Vagina (tissue), 2 donors: ENCODE measurements at places on chromosomes 16 and 17.

- no peak for DNase-seq
Measured at GRCh38 chr17:61017317-61018006, 339.8 kb downstream of the BCAS3 start.

DNA sequence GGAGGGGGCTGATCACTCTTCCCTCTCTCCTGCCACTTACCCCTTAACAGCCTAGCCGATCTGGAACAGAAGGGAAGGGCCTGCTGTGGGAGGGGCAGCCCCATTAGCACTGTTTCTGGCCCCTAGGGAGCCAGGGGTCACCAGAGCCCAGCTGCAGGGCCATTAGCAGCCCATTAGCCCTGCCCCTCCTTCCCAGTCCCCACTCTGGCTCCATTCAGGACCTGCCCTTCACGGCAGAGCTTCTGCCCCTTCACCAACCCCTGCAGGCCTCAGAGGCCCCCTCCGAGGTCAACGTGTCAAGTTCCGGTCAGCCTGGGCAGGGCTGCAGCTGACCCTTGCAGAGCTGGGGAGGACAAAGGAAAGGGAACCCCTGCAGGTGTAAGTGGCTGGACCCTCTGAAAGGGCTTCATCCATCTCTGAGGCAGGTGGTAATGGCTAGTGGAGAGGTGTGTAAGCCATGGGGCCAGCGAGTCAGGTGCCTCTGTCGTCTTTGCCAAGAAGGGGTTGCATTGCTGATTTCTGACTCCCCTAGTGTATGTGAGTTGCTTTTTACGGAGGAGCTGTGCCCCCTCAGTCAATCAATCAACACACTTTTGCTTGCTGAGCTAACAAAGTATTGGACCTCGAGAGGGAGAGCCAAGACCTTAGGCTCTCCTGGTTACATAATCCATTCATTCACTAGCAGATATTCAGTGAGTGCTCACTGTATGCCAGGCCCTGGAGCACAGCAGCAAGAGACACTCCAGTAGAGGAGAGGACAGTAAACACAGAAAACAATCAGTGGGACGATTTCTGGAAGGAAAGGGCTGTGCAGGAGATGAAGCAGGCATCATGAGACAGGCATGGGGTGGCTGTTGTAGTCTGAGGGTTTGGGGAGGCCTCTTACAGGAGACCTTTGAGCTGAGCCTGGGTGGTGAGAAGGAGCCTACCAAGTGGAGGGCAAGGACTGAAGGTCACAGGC lies 18.2 kb upstream of the KCNJ12 start:
- no peak for DNase-seq

- DNase-seq: no peak
Measured at GRCh38 chr17:79255456-79255855, 180.8 kb downstream of the ENGASE start.

DNA sequence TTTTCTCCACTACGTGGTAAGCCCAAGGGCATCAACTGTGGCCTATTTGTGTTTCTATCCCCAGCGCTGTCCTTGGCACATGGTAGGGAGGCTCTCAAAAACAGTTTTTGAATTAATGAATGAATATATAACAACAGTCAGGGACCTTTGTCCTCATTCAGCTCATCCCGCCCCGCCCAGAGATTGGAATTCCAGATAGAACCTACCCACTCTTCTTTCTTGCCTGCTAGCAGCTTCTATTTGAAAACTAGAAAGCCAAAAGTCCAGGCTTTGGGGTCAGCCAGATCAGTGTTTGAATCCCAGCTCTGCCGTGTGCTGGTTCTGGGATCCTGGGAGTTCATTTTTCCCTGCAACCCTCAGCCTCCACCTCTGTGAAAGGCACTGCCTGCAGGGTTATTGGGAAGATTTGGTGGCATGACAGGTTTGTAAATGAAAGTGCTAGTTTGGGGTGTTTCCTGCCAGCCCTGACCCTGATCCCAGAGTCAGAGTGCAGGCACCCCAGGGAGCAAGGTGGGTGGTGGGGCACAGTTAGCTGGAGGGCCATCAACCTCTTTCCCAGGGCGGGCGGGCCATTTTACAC lies 4.5 kb downstream of the NHERF1 start:
- DNase-seq: no peak

GRCh38 chr16:2492292-2492691 lies 17.4 kb downstream of the TBC1D24 start:
- DNase-seq: no peak

GRCh38 chr17:74744714-74745547 lies 3.5 kb upstream of the NHERF1 start:
- no peak for DNase-seq

- DNase-seq: no peak
Measured at GRCh38 chr16:89408315-89408714, 82.0 kb downstream of the ANKRD11 start.

DNA sequence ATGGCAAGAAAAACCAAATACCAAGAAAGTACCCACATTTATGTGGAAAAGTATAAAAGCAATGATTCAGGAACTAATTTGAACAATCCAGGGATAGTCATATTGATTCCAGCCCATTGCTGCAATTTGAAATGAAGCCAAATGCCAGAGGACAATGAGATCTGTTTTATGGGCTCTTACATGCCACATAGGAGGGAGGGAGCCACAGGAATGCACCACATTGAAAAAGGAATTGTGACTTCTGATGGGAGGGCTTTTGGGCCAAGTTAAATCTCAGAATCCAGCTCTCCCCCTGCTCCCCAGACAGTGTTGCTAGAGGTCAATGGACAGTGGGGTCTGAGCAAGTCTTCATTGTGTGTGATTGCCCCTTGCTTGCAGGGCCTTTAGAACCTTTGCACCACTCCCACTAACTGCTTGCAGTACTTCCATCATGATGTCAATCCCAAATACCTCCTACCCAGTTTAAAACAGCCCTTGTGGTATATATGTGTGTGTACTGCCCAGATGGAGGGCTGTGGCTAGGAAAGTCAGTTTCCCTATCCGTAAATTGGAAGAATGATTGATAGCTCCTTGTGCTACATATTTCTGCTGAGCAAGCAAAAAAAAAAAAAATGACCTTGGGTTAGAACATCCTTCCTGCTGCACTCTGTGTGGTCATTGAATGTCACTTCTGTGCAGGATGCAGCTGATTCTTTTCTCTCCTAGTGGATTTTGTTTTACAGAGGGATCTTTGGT lies 406.8 kb downstream of the UTP18 start:
- DNase-seq: no peak

DNA sequence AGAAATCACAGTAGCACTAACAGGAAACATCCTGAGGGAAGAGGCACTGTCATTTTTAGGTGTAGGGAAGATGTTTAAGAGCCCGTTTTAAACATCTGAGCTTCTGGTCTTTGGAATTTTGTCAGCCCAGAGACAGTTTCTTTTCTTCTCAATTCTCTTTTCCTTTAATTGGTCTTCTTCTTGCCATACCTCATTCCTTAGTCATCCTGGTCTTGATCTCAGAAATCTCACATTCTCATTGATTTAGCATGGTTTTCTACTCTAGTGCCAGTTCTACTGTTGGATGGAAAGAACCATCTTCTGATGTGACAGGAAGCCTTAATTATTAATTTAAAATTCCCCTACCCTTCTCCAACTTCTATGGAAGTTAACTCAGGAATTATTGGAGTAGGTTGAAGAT lies 25.4 kb downstream of the BMERB1 start:
- no peak for DNase-seq

DNA sequence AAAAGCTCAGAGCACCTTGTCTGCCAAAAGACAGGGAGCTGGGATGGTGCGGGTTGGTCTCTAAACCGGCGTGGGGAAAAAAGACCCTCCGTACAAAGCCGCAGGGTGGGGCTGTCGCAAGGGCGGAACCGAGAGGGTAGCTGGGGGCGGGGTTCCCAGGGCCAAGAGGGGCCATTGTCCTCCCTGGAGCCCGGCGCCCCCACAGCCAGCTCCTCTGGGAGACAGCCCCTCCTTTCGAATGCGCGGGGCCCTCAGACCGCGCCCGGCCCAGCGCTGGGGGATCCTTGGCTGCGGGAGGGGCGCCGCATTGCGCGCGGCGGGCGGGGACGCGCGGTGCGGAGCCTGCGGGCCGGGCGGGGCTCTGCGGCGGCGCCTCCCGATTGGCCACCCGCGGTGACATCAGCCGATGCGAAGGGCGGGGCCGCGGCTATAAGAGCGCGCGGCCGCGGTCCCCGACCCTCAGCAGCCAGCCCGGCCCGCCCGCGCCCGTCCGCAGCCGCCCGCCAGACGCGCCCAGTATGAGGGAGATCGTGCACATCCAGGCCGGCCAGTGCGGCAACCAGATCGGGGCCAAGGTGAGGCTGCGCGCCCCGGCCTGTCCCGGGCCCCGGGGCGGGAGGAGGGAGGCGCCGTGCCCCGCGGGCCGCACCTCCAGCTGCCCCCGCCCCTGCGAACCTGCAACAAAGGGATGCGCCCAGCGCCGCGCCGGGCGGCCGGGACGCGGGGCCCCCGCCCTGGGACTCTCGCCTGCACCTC lies at the start of gene TUBB3:
TSS of gene TUBB3 (plus strand) at position 459 of the 756 bp plus-strand sequence. CDS start at position 519, 60 bp downstream.
- DNase-seq: no peak

DNA sequence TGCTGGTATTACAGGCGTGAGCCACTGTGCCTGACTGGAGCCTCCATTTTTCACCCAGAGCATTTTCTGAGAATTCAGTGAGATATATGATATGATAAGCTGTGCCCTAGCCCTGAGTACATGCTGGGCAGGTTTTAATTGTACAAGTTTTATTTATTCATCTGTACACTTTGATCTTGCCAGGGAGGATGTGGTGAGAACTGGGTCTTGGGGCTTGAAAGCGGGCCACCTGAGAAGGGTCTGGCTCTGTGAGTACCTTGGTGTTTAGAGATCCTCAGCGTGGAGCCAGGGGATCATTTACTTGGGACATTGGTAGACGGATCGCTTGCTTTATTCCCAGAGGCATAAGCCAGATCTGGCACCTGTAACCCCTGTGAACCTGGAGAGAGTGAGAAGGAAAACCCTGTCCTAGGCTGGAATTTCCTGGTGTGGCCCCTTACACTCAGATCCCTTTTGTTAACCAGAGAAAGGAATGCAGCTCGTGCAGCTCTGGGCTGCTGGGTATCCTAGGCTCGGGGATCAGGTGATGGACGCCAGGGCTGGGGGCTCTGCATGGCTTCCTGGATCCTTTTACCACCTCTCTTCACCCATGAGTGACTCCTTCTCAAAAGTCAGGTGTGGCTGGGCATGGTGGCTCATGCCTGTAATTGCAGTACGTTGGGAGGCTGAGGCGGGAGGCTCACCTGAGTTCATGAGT lies 91.9 kb downstream of the ABCC1 start:
- DNase-seq: no peak

- DNase-seq: no peak
Measured at GRCh38 chr17:3722716-3723115, 987 bp upstream of the HASPIN start.

- no peak for DNase-seq
Measured at GRCh38 chr17:45438931-45439610, 6.4 kb upstream of the ARHGAP27 start.

- DNase-seq: peak; percentile 29
Measured at GRCh38 chr16:49382916-49383315, 9.3 kb downstream of the C16orf78 start.

- DNase-seq: no peak
Measured at GRCh38 chr17:48054238-48055185, 6.4 kb downstream of the NFE2L1 start.

DNA sequence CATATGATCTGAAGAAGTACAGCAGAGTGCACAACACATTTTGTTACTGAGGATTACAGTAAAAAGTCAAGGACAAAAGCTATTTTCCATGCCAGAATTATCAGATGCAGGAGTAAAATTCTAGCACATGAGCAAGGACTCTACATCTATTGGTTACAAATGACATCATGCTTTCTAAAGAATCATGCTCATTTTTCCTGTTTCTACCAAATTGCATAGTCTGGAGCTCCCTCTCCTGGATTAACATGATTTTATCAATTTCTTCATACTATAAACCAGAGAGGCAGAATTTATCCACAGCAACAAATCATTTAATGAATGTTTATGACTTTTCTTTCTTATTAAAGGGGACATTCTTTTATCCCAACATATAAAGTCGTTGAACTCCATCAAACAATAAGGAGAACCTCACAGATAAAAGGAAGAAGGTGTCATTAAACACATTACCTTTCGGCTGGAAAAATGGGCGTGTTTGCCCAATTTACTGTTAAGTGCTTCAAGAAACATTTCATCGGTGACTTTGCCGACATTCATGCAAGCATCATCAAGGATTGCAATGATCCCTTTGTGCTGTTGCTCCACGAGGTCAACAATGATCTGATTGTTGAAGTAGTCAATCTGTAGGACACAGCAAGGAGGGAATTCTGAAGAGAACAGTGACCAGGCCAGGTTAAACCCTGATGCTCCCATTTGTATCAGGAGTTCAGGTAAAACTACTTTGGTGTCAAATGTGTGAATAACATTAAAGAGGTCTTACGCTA lies 121.7 kb downstream of the MYO1D start:
- no peak for DNase-seq

- DNase-seq: no peak
Measured at GRCh38 chr17:50533720-50534148, 1.2 kb downstream of the EPN3 start.

DNA sequence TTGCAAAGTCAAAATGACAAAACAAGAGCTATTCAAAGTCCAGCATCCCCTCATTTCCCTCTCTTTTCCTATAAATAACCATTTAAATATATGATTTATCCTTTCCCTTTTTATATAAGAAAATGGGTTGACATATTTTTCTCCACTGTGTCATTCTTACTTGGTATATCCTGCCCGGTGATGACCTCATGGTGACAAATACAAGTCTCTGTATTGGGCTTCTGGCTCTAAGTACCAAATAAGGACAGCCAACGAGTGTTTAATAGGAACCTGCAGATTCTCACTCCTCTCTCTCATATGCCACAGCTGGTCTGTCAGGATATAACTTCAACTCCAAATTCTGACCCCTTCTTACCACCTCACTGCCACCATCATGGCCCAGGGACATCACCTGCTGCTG lies 25.5 kb upstream of the CBLN1 start:
- no peak for DNase-seq

GRCh38 chr17:72699545-72699944 lies 392.9 kb downstream of the SLC39A11 start:
- DNase-seq: no peak

DNA sequence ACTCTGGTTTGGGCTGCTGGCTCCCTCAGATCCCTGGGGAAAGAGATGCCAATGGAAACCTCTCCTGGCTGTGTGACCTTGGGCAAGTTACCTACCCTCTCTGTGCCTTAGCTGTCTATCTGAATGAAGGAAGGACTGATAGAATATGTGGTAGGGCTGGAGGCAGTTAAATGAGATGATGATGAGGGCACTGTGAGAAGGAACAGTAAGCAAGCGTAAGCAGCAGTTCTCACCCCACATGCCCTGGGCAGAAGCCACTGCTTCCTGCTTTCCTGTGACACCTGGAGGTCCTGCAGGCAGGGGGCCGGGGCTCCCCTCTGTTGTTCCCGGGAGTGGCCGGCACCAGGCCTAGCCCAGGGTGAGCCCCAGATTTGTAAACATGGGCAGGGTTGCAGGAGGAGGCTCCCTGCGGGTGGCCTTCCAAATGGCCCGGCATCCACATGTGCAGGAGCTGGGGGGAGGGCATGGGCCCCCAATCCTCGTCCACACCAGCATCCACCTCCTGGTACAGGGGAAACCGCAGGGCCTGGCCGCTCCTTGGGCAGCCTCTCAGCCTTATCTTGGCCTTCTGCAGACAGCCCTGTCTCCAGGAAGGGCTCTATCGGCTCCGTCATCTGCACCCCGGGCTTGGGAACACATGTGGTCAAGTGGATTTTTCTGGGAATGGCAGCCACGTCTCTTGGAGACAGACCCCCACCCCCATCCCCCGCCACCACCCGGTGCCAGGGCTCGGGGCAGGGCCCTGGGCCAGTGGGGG lies 235.6 kb upstream of the GSE1 start:
- DNase-seq: no peak
